ENCODE measurements at places on chromosomes 1 and 21.

DNA sequence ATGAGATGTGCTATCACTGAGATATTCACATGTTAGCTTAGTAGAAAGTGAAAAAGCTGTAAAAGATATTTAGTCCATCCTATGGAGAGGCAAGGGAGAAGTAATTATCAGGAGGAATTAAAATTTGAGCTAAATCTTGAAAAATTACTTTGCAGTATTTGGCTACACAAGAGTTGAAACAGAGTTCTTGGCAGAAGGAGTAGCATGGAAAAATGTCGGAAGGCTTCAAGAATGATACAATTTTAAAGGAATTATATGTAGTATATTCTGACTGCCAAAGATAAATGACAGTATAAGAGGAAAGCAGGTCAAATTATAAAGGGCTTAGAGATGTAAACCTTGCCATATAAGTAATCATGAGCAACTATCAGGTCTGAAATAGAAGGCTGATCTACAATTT is 518.9 kb downstream of the BRINP3 start:
- DNase-seq, result no peak

GRCh38 chr1:22613951-22614350 is 22.5 kb upstream of the C1QA start:
- DNase-seq, result no peak

DNA sequence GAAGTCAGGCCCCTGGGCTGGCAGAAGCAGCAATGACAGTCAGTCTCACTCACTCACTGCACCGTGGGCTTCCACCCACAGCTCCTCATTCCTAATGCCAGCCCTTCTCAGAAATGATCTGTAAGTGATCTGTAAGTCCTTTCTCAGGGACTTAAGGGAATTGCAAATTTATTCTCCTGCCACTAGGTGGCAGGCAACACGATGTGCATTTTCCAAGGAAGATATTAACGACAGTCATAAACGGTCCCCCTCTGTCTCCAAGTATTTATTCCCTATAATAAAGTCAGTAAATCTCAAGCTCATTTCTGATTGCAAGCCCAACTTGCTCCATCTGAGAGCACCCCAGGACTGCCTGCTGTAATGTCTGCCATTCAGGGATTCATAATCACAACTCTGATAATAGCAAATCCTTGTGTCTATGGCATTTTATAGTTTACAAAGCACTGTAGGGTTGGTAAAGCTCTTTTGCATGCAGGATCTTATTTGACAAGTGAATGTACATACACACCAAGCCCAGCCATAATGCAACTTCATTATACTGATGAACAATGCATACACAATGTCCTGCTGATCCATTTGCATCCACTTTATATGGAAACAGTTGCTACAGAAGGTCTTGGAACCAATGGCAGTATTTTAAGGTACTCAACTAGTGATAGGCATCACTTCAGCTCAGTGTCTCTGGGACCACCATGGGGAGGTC is 380.5 kb upstream of the CAMK1G start:
- peak; percentile 50 for DNase-seq

GRCh38 chr1:151849871-151850270 is 3.6 kb downstream of the THEM5 start:
- DNase-seq, result no peak

DNA sequence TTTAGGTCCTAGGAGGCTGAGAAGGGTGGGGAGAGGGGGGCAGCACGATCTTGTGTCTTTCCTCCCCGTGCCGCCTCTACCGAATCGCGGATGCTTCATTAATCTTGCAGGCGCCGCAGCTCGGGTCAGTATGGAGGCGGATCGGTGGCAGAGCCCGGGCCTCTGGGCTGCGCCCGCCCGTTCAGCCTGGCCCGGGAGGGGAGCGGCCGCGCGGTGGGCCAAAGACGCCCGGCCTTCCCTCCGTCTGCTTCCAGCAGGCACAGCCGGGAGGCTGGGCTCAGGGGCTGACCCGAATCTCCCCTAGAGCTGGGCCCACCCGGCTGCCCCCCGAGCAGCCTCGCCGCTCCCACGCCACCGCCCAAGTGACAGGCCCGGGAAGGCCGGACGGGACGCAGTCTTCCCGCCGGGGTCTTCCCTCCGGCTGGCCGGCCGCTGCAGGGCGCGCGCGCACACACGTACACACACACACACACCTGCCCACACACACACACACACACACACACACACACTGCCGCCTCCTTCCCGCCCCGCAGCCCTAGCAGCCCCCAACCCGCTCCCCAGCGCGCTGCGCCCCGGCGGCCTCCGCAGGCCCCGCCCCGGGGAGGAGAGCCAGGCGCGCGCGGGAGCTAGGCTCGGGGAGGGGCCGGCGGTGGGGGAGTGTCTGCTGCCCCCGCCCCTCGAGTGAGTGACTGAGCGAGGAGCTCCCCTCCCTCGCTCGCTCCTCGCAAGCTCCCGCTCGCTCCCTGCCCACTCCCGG is at the start of gene C1orf21:
Gene C1orf21, plus strand, starts transcription at position 718 of the 757 bp plus-strand sequence. CDS start 90,481 bp downstream, outside the sequence.
- DNase-seq, result peak; percentile 60

DNA sequence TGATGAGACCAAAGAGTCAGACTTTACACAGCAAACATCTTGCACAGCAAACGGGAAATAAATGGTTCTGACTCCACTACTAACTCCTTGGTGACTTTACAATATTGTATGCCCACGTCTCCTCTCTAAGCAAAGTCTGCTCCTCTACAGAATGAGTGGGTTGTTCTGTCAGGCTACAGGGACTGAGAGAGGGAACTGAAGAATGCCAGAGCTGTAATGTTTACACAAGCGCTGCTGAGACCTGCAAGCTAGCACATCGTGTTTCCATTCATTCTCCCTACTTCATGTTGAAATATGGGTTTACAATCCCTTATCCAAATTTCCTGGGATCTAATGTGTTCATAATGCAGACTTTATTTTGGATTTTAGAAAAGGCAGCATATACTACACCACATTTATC is 15.9 kb downstream of the DAB1 start:
- DNase-seq, result no peak

- no peak for DNase-seq
Observed at GRCh38 chr1:176904057-176904751, 260.3 kb downstream of the ASTN1 start.

GRCh38 chr1:112517646-112518045 is 8.9 kb downstream of the WNT2B start:
- no peak for DNase-seq

DNA sequence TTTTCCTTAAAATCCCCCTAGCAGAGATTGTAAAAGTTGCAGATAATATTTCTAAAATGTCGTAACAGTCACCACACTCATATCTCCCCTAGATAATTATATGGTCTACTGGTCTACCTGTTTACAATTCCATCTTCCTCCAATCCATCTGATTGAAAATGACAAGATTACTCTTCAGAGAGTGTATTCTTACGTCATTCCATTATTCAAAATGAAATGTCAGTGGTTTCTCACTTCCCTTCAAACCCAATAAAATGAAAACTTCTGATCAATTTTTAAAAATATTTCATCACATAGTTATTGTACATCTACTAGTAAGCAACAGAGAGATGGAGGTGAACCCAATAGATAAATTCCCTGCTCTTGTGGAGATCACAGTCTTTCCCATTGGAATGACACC is 202.2 kb upstream of the C8B start:
- no peak for DNase-seq

GRCh38 chr1:229567109-229567868 is 8.8 kb upstream of the ABCB10 start:
- no peak for DNase-seq

DNA sequence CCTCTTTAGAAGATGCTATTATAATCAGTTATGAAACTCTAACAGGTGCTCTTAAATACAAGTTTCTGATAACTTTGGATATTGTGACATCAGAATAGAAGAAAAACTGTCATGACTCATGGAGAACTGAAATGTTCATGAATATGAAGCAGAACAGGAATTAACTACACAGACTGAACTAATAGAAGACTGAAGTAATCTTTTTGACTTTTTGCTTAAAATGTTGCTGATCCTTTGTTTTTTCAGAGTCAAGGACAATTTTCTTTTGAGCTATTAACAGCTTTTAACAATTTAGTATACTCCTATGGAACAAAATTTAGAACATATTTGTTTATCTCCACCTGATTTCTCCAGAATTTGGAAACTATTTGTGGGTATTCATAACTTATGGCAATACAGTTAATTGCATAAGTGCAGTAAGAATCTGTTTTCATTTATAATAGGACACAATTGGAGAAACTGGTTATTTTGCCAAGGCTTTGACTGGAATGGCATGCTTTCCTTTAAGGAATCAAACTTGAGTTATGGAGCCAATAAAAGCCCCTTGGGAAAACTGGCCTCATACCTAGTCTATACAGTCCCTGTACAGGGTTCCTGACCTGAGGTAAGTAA is 18.7 kb upstream of the PLA2G5 start:
- DNase-seq, result no peak

- DNase-seq, result no peak
Observed at GRCh38 chr1:184214128-184214527, 162.6 kb downstream of the TSEN15 start.

- no peak for DNase-seq
Observed at GRCh38 chr1:38778521-38778920, 81.1 kb downstream of the RRAGC start.

DNA sequence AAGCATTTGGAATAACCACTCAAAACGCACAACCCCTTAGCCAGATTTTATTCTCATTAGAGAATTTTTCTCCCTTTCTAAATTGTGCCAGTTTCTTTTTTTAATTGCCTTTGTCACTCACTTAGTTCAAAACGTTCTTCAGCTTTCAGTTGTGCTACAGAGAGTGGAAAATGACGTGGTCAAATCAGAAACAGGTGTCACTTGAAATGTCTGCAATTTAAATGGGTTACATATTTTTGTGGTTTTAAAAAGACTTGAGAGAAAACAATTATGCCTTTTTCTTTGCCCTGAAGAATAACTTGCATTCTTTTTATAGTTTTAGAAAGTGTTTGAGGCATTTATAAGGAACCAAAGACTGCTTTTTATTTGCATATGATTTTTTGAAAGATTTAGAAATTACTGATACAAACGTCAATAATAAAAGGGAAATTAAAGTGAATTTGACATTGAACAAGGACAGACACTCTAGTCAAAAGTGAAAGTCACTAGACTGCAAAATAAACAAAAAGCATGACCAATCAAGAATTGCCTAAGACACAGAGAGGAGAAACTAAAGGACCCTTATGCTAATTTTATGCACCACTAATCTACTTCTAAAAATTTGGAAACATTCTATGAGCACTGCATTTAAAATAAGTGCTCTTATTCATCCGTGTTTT is 191.0 kb downstream of the TPR start:
- DNase-seq, result no peak

DNA sequence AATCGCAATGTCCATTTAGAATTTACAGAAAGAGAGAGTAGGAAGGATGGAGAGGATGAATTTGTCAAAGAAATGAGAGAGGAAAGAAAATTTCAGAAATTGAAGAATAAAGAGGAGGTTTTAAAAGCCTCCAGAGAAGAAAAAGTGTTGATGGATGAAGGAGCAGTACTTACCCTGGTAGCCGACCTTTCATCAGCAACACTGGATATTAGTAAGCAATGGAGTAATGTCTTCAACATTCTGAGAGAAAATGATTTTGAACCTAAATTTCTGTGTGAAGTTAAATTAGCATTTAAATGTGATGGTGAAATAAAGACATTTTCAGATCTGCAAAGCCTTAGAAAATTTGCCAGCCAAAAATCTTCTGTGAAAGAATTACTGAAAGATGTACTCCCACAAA is 12.5 kb downstream of the L1TD1 start:
- no peak for DNase-seq

- no peak for DNase-seq
Observed at GRCh38 chr1:203174324-203174985, 1.2 kb downstream of the MYBPH start.

DNA sequence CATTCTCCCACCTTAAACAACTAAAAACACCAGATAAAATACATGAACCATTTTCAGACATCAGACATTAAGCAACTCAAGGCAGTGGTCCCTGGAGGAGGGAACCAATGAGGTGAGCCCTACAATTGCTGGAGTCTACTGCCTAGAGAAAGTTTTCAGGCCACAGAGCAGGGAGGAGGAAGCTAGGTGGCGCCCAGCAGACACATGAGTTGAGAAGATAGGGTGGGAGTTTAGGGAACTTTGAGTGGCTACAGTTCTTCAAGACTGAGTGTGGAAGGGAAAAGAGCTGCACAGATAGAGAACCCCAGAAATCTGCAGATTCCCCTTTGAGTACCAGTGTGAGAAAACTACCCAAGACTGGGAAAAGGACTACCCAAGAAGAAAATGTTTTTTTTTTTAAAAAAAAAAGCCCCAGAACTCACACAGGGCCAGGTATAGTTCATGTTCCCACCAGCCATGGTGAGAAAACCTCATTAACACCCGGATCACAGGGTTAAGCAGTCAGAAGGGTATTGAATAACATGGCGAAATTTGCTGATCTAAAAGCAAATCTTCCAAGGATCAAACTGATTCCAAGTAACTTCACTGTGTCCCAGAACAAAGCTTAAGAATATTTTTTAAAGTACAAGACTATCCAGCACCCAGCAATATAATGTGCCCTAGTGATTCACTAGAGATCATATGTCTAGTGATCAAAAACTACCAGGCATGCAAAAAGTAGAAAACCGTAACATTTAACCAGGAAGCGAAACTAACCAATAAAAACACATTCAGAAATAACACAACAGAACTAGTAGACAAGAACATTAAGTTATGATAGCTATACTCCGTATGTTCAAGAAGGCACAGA is 12.0 kb downstream of the ALDH9A1 start:
- no peak for DNase-seq

DNA sequence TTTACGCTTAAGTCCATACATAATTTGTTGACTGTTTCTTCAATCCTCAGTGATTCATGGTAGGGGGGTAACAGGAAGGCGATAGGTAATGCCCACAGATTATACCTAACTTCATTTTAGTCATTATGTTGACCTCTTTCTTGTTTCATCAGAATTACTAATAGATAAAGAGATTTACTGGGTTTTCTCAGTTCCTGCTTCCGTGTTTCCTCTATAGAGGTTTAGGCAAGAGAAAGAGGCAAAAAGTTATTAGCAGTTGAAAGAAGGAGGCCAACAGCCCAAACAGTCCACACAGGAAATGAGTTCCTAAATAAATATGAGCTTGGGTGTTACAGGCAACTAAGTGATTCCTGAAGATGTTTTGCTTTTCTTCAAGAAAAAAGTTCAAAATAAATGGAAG is 17.9 kb upstream of the CLCA1 start:
- no peak for DNase-seq

GRCh38 chr1:42348498-42348897 is 13.5 kb upstream of the FOXJ3 start:
- DNase-seq, result no peak

Data from NCI-H2107 (cell line).